ENCODE measurements at places on chromosomes 4 and X. TPM values are rescaled to one million over a fixed set of nuclear protein-coding genes. Genes with fewer than 3 reads are reported as not detected.
A peak's percentile ranks its signal among the peaks of the same experiment; 100 is the strongest.

DNA sequence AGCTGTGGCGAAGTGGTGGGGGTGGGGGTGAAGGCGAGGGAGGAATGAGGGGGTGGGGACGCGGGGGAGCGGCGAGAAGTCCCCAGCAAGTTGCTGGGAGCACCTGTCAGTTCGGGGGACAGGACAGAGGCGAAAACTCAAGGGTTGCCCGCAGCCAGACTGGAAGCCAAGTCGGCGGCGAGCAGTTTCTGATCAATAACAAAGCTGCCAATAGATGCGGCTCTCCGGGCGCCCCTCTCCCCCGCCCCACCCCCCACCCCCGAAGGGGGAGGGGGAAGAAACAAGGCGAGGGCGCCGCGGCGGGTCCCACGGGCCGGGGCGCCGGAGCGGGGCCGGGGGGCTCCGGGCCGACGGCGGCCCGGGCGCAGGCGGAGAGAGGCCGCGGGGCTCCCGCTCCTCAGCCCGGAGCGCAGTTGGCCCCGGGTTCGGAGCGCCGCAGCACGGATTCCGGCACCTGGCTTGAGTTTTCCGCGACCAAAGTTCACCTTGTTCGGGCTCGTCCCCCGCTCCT, 379 bp downstream of the PDGFC start:
- H3K27ac ChIP-seq, result no peak overlapping the region
- H3K4me3 ChIP-seq, result peak overlapping the region; percentile 75
- H3K4me1 ChIP-seq, result peaks cover 8% of the 10 kb centered on the region
- DNase-seq, result no peak
- peaks cover 6% of the 10 kb centered on the region for H3K36me3 ChIP-seq
- peaks cover 50% of the 10 kb centered on the region for H3K27me3 ChIP-seq

GRCh38 chrX:42443267-42443666, 334.7 kb downstream of the PPP1R2C start:
- no peaks in the 10 kb centered on the region for H3K27me3 ChIP-seq
- H3K36me3 ChIP-seq, result peaks cover 3% of the 10 kb centered on the region
- no peak overlapping the region for H3K4me3 ChIP-seq
- no peak for DNase-seq
- H3K4me1 ChIP-seq, result peaks cover 6% of the 10 kb centered on the region
- no peak overlapping the region for H3K27ac ChIP-seq

GRCh38 chr4:24799544-24800324, 4.4 kb downstream of the SOD3 start:
- no peaks in the 10 kb centered on the region for H3K4me1 ChIP-seq
- no peak overlapping the region for H3K27ac ChIP-seq
- H3K27me3 ChIP-seq, result peaks cover 57% of the 10 kb centered on the region
- no peak for DNase-seq
- H3K36me3 ChIP-seq, result no peaks in the 10 kb centered on the region
- H3K4me3 ChIP-seq, result no peak overlapping the region

DNA sequence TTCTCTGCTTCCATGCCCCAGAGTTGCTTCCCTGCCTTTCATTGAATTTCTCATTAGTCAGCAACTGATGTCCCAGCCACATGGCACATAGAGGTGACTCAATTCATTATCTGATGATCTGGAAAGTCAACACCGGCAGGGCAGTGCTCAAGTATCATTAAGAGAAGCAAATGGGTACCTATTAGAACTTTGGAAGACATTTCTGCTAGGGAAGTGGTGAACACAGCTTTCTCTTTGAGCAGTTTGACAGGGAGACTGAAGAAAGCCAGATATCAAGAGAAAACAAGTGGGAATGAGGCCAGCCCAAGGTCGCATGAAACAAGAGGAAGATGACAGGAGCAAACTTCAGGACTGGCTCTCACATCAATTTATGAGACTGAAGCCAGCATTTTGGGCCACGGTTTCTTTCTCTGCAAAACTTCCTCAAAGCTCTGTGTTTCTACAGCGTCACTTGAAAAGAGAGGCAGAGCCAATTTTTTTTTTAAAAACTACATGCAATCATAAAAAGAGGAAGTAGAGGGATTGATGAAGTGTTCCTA, 108.3 kb upstream of the RPS6KA3 start:
- peaks cover 19% of the 10 kb centered on the region for H3K27me3 ChIP-seq
- no peaks in the 10 kb centered on the region for H3K36me3 ChIP-seq
- H3K4me3 ChIP-seq, result no peak overlapping the region
- peaks cover 24% of the 10 kb centered on the region for H3K4me1 ChIP-seq

The FHIP1A gene
- 0.53 TPM for total RNA-seq

- H3K4me3 ChIP-seq, result no peak overlapping the region
- no peaks in the 10 kb centered on the region for H3K4me1 ChIP-seq
- DNase-seq, result no peak
- no peak overlapping the region for H3K27ac ChIP-seq
These were observed 23.1 kb downstream of the DGKK start for GRCh38 chrX:50447535-50447934.

DNA sequence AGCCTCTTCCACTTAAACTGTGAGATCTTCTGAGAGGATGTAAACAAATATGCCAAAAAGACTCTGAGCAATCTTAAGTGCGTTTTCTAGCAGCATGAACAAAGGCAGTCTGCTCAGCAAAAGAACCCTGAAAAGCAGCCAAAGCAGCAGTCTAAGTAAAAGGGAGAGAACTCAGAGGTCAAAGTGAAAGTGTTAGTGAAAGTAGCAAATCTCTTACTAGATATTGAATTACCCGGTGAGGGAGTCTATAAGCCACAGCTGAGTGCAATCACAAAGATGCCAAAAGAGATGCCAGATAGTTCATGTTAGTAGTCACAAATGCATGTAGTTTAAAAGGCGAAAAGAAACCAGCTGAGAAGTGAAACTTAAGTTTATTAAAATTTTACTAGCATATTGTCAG, 7.9 kb upstream of the GNRHR start:
- H3K36me3 ChIP-seq, result no peaks in the 10 kb centered on the region
- DNase-seq, result no peak
- H3K27ac ChIP-seq, result no peak overlapping the region
- H3K4me3 ChIP-seq, result peak overlapping the region; percentile 3

GRCh38 chr4:150229520-150229919, 151.3 kb downstream of the DCLK2 start:
- peaks cover 36% of the 10 kb centered on the region for H3K27me3 ChIP-seq
- no peak overlapping the region for H3K27ac ChIP-seq
- no peak for DNase-seq
- H3K4me3 ChIP-seq, result no peak overlapping the region
- H3K4me1 ChIP-seq, result no peaks in the 10 kb centered on the region

DNA sequence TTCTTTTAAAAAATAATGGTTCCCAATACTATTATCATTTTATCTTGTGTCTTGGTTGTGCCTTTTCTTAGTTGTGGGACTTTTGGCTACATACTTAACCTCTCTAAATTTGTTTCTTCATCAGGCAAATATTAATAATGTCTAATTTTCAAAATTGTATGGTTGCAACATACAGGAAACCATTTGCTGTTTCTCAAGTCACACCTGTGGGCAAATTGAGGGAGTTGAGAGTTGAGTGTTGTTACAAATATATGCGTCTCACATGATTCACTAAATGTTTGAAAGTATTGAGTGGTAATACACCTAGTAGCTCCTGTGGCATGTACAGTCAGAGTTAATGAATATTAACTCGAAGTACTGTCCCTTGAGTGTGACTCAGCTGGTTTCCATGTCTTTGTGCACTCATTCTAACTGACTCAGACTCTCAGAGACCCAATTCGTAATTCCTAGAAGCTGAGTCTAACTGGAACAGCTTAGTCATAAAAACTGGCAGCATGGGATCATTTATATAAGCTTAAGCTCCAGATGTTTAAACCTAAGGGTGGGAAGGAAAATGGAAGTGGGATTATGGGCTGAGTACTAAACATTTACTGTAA, 802.4 kb downstream of the TRIML1 start:
- H3K4me1 ChIP-seq, result no peaks in the 10 kb centered on the region
- no peak overlapping the region for H3K27ac ChIP-seq
- H3K4me3 ChIP-seq, result no peak overlapping the region
- H3K36me3 ChIP-seq, result no peaks in the 10 kb centered on the region
- H3K27me3 ChIP-seq, result no peaks in the 10 kb centered on the region
- DNase-seq, result no peak

DNA sequence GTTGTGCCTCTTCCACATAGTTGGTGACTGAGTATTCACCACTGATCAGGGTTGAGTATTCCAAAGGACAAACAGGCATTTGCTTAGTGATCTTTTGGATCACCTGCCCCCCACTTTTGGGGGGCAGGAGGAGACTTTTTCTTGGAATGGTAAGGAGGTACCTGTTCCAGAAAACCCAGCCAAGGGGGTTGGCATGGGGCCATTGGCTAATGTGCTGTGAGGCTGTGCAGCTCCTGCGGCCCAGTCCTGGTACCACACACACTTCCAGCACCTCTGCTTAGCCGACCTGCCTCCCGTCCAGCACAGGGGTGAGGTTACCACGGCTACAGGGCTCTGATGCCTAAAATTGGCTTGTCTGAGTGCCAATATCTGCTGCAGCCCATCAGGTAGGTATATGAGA, 40.1 kb upstream of the MGST2 start:
- DNase-seq, result no peak
- no peaks in the 10 kb centered on the region for H3K4me1 ChIP-seq
- H3K36me3 ChIP-seq, result no peaks in the 10 kb centered on the region
- no peak overlapping the region for H3K27ac ChIP-seq
- no peak overlapping the region for H3K4me3 ChIP-seq

GRCh38 chrX:18992829-18993228, 8.9 kb upstream of the PHKA2 start:
- H3K36me3 ChIP-seq, result no peaks in the 10 kb centered on the region
- no peaks in the 10 kb centered on the region for H3K4me1 ChIP-seq
- H3K27me3 ChIP-seq, result no peaks in the 10 kb centered on the region
- H3K4me3 ChIP-seq, result no peak overlapping the region

DNA sequence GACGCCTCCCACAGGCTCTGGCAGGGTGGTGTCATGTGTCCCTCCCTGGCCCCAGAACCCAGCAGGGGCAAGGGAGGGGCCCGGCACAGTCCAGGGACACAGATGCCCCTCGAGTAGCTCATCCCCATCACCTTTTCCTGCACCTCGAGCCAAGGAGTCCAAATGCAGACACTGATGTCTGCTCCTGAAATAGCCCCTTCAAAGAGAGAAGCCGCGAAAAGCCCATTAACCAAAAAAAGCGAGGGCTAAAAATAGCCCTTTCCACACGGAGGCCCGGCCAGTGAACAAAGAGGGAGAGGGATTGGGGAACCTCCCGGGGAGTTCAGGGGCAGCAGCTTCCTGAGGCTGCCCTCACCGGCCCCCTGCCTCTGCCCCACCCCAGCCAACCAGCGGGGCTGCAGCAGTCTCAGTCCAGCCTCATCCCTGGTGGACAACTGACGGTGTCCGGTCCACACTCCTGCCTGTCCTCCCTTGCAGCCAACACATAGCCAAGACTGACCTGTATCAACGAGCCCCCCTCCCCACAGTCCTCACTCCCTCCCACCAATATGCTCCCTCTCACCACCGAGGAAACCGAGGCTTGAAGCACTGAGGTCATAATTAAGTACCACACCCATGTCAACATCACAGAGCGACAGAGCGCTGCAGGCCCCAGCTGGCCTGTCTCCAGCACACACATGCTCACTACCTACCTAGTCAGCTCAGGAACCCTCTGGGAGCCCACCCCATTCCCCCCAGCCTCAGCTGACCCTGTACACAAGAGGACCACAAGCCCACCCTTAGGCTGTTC, 23.9 kb downstream of the WDR1 start:
- peaks cover 55% of the 10 kb centered on the region for H3K4me1 ChIP-seq
- H3K27ac ChIP-seq, result peak overlapping the region; percentile 77
- H3K36me3 ChIP-seq, result peaks cover 11% of the 10 kb centered on the region
- H3K4me3 ChIP-seq, result peak overlapping the region; percentile 15

GRCh38 chrX:124325732-124326131, 6.7 kb upstream of the TEX13D start:
- peaks cover 15% of the 10 kb centered on the region for H3K27me3 ChIP-seq
- H3K4me3 ChIP-seq, result no peak overlapping the region
- H3K4me1 ChIP-seq, result peaks cover 5% of the 10 kb centered on the region
- DNase-seq, result no peak
- no peak overlapping the region for H3K27ac ChIP-seq

The SLC25A5 gene
- total RNA-seq, result 558 TPM

The RAB9B gene
- 0.96 TPM for total RNA-seq

DNA sequence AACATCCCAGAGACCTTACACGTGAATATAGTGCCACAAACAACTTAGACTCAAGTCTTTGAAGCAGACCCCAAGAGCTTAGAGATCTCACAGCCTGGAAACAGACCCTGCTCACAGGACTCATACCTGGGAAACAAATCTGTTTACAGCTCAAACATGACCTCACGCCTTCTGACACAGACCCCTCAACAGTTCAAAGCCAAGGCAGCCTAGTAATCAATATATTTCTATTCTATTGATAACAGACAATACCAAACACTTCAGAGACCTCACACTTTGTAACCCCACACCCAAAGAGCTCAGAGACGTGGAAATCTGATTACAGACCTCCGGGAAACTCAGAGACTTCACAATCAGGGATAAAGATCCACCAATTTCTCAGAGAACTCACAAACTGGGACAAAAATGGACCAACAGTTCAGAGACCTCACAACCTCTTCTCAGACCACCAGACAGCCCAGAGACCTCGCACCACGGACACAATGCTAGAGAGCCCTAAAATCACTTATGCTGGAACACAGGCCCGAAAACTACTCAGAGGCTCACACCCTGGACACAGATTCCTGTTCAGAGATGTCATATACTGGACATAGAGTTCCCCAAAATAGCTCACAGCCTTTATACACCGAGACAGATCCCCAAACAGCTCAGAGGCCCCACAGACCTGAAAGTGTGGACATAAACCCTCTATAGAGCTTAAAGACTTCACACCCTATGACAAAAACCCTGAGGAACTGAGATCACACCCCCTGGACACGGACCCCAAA, 14.8 kb downstream of the SUV39H1 start:
- no peaks in the 10 kb centered on the region for H3K36me3 ChIP-seq
- H3K27me3 ChIP-seq, result peaks cover 28% of the 10 kb centered on the region
- H3K4me3 ChIP-seq, result peak overlapping the region; percentile 78
- H3K27ac ChIP-seq, result peak overlapping the region; percentile 85

The KDR gene
- total RNA-seq, result not detected

- no peaks in the 10 kb centered on the region for H3K36me3 ChIP-seq
- no peak for DNase-seq
- no peaks in the 10 kb centered on the region for H3K27me3 ChIP-seq
- no peak overlapping the region for H3K4me3 ChIP-seq
These were observed 41.7 kb downstream of the MAGEC1 start for GRCh38 chrX:141945426-141945825.

The MAP7D2 gene
- total RNA-seq, result 0.12 TPM

DNA sequence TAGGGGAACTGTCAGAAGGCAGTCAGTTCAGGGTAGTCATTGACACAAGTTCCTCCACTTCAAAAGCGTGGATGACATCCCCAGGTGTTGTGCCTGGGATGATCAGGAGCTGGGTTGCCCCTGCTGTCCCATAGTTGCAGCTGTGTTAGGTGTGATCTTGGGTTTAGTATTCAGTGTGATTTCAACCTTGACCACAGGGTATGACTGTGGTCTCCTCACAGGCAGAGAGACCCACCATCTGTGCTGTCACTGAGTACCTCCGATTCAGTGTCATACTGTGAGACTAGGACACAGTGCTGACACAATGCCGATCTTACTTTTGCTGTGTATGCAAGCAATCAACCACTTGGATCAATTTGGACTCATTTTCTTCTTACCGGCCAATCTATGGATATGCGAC, 25.2 kb downstream of the FOXR2 start:
- no peak overlapping the region for H3K4me3 ChIP-seq
- H3K4me1 ChIP-seq, result no peaks in the 10 kb centered on the region
- no peaks in the 10 kb centered on the region for H3K36me3 ChIP-seq
- H3K27me3 ChIP-seq, result peaks cover 10% of the 10 kb centered on the region
- no peak for DNase-seq
- no peak overlapping the region for H3K27ac ChIP-seq
